ENCODE measurements at places on chromosomes 16 and 17.

GRCh38 chr17:16622540-16623277, 30.9 kb downstream of the ZNF624 start:
- DNase-seq: no peak

- DNase-seq: no peak
Observed at GRCh38 chr17:78407387-78408000, 29.0 kb downstream of the PGS1 start.

GRCh38 chr17:48804936-48805411, 12.1 kb downstream of the TTLL6 start:
- DNase-seq: peak; percentile 54

GRCh38 chr17:17757391-17757791, 76.1 kb downstream of the RAI1 start:
- DNase-seq: peak; percentile 42

- no peak for DNase-seq
Observed at GRCh38 chr17:62750631-62751051, 57.5 kb downstream of the MARCHF10 start.

- no peak for DNase-seq
Observed at GRCh38 chr17:44277976-44278375, 10.0 kb upstream of the SLC4A1 start.

- DNase-seq: no peak
Observed at GRCh38 chr16:19228052-19228451, 57.5 kb upstream of the CLEC19A start.

GRCh38 chr16:31376705-31377104, 16.4 kb upstream of the ITGAD start:
- no peak for DNase-seq

GRCh38 chr16:69143116-69143515, 10.7 kb downstream of the UTP4 start:
- DNase-seq: no peak

GRCh38 chr16:50684823-50685461, 3.8 kb upstream of the SNX20 start:
- peak; percentile 31 for DNase-seq

DNA sequence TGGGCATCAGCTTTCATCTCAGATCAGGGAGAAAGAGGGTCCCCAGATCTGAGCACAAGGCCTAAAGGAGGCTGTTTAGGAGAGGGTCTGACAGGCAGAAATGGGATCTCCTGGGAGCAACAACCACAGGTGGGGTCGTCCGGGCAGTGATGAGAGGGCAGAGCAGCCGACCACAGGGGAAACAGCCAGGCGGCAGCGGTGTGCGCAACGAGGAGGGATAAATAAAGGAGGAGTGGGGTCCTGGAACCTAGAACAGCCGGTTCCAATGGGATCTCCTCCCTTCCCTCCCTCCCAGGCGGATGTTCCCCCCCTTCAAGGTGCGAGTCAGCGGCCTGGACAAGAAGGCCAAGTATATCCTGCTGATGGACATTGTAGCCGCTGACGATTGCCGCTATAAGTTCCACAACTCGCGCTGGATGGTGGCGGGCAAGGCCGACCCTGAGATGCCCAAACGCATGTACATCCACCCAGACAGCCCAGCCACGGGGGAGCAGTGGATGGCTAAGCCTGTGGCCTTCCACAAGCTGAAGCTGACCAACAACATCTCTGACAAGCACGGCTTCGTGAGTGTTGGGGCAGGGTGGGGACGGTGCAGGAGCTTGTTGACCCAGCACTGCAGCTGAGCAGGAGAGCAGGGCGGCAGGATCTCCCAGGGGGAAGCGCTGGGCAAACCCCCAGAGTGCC, 1.9 kb downstream of the TBX2 start:
- no peak for DNase-seq

GRCh38 chr17:44324092-44324570, 492 bp downstream of the SLC25A39 start:
- no peak for DNase-seq

DNA sequence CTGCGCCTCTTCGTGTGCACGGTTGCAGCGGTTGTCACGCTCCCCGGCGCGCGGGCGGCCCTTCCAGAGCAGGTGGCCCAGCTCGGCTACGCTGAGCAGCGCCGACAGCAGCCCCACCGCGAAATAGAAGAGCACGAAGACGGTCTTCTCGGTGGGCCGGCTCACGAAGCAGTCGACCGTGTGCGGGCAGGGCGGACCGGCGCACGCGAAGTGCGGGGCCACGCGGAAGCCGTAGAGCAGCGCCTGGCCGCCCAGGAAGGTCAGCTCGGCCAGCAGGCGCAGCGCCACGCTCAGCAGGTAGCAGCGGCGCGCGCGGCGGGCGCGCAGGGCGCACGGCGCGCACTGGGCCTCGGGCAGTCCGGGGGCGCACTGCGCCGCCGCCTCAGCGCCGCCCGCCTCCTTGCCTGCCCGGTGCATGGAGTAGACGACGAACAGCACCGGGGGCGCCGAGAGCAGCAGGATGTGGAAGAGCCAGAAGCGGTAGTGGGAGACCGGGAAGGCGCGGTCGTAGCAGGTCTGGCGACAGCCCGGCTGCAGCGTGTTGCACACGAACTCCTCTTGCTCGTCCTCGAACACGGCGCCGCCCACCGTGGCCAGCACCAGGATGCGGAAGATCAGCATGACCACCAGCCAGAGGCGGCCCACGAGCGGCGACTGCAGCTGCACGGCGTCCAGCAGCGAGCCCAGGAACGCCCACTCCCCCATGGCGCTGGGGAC, 1.3 kb downstream of the GJD3 start:
- DNase-seq: no peak

DNA sequence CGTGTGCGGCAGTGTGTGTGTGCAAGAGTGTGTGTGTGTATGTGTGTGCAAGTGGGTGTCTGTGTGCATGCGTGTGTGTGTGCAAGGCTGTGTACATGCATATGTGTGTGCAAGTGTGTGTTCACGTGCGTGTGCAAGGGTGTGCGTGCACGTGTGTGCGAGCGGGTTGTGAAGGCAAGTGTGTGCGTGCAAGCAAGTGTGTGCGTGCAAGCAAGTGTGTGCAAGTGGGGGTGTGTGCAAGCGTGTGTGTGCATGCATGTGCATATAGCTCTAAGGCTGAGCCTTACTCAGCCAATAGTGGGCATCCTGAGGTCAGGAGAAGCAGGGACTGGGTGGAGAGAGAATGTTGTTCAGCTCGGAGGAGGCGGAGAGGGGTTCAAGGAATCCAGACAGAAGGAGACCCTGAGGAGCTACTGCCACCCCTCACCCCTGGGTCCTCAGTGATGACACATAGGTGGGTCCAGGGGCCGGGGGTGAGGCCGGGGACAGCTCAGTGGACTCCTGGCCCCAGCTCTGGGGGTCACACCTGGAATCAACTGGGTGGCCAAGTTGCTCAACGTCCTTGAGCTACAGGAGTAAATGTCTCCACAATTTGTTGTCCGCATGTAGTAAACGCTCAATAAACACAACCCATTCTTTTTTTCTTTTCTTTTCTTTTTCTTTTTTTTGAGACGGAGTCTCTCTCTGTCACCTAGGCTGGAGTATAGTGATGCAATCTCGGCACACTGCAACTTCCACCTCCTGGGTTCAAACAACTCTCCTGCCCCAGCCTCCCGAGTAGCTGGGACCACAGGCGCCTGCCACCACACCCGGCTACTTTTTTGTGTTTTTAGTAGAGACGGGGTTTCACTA, 1.8 kb downstream of the PRR29 start:
- DNase-seq: no peak

- no peak for DNase-seq
Observed at GRCh38 chr16:67652578-67653127, 7.4 kb downstream of the ACD start.

- DNase-seq: no peak
Observed at GRCh38 chr17:19641687-19642372, 6.7 kb upstream of the ALDH3A2 start.

GRCh38 chr17:75695830-75696271, 25.4 kb upstream of the ITGB4 start:
- no peak for DNase-seq

GRCh38 chr16:59545721-59546120, 811.6 kb upstream of the GOT2 start:
- no peak for DNase-seq

DNA sequence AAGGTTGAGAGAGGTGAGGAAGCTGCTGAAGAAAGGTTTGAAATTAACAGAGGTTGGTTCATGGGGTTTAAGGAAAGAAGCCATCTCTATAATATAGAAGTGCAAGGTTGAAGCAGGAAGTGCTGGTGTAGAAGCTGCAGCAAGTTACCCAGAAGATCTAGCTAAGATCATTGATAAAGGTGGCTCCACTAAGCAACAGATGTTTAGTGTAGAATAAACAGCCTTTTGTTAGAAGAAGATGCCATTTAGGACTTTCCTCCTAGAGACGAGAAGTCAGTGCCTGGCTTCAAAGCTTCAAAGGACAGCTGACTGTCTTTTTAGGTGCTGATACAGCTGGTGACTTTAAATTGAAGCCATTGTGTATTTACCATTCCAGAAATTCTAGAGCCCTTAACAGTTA, 29.3 kb downstream of the GOSR1 start:
- DNase-seq: no peak

GRCh38 chr17:8869114-8869815, 1.8 kb upstream of the PIK3R6 start:
- no peak for DNase-seq

DNA sequence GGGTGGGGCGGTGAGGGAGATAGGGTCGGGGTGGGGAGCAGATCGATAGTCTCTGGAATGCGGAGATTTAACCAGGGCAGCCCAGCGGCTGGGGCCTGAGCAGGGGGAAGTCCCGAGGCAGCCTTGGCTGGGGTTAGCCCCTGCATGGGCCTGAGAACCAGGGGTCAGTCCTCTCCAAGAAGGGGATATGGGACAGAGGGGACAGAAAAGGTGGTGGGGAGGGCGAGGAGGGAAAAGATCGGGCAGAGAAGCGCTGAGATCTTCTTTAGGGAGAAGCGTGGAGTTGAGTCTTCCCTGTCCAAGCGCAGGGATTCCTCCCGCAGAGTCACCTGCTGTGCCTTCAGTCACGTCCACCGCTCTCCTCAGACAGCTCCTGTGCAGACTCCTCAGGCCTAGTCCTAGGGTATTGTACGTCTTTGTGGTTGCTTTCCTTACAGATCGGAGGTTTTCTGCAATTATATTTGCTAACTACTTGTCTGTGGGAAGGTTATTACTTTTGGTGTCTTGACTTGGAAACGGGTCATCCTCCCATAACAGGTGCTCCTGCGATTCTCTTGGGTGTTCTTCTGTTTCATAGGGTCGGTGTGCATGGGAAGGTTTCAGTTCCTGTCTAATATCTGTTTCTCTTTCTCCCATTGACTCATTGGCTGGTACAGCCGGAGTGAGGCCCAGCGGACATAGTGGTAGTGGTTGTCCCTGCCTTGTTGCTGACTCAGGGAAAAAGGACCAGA, 952 bp downstream of the CD300A start:
- peak; percentile 13 for DNase-seq

GRCh38 chr17:7084088-7084487, 4.0 kb upstream of the CLEC10A start:
- no peak for DNase-seq

DNA sequence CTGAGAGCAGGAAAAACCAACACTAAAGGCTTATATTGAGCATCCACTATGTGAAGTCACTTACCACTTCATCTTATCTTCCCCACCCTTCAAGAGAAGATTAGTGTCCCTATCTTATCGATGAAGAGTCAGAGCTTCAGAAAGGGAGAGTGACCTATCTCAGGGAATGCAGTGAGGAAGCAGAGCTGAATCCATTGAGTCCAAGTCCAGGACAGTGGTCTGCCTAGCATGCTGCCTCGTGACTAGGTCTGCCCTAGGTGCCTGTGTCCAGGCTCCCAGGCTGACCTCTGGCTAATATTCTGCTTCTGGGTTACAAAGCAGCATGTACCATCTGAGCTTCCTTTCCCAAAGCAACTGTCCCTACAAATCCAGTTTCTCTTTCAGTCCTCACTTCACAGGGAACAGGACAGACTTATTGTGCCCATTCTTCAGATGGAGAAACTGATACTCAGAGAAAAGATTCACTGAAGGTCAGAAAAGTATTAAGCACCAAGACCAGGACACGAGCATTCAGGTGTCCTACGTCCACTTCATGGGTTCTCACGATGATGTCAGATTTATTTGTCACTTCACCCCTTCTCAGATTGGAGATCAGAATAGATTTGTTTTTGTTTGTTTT, 13.3 kb upstream of the FZD2 start:
- no peak for DNase-seq

DNA sequence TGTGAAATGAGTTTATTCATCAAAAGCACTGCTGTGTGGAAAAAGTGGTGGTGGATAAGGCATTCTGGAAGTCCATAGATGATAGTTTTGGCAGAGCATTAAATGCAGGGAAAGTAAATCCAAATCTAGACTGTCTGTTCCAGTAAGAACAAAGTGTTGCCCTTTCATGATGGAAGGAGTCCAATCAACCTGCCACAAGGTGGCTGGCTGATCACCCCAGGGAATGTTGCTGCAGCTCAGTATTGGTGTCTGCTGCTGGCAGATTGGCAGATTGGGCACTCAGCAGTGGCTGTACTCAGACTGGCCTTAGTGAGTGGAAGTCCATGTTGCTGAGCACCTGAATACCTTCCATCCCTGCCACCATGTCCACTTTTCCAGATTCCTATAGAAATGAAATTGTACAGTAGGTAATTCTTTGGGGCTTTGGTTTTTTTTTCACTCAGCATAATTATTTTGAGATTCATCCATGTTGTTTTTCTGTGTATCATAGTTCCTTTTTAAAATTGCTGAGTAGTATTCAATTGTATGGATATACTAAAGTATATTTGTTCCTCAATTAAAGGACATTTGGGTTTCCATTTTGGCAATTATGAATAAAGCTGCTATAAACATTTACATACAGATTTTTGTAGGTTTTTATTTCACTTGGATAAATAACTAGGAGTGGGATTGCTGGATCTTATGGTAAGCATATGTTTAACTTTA, 14.3 kb downstream of the DYNLL2 start:
- no peak for DNase-seq

- DNase-seq: no peak
Observed at GRCh38 chr17:47262586-47262985, 9.0 kb downstream of the ITGB3 start.

GRCh38 chr17:49556223-49556943, 19.3 kb upstream of the NXPH3 start:
- DNase-seq: peak; percentile 70

GRCh38 chr16:35637683-35638082, 2178.3 kb downstream of the TP53TG3F start:
- DNase-seq: no peak

- DNase-seq: peak; percentile 60
Observed at GRCh38 chr16:89330177-89330856, 112.8 kb downstream of the ZNF778 start.

DNA sequence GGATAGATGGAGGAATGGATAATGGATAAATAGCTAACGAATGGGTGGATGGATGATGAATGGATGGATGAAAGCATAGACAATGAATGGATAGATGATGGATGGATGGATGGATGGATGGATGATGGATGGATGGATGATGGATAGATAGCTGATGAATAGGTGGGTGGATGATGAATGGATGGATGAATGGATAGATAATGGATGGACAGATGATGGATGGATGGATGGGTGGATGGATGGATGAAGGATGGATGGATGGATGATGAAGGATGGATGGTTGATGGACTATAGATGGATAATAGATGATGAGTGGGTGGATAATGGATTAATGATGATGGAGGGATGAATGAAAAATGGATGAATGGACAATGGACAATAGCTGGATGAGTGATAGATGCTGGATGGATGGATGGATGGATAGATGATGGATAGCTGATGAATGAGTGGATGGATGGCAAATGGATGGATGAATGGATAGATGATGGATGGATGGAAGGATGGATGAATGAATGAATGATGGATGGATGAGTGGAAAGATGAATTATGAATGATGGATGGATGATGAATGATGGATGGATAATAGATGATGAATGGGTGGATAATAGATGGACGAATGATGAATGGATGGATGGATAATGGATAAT, 239.8 kb downstream of the KATNIP start:
- no peak for DNase-seq

GRCh38 chr17:69144331-69145255, 2.9 kb upstream of the ABCA6 start:
- no peak for DNase-seq

All from CD4-positive, alpha-beta T cell treated with Interleukin-6 at 100 ng/mL for 8 hours (primary cell).